ENCODE measurements at places on chromosomes 1 and 21.

GRCh38 chr1:166145499-166145898 lies 21.3 kb downstream of the FAM78B start:
- no peak for DNase-seq

- no peak for DNase-seq
Measured at GRCh38 chr1:43007377-43008114, 48.9 kb upstream of the SLC2A1 start.

DNA sequence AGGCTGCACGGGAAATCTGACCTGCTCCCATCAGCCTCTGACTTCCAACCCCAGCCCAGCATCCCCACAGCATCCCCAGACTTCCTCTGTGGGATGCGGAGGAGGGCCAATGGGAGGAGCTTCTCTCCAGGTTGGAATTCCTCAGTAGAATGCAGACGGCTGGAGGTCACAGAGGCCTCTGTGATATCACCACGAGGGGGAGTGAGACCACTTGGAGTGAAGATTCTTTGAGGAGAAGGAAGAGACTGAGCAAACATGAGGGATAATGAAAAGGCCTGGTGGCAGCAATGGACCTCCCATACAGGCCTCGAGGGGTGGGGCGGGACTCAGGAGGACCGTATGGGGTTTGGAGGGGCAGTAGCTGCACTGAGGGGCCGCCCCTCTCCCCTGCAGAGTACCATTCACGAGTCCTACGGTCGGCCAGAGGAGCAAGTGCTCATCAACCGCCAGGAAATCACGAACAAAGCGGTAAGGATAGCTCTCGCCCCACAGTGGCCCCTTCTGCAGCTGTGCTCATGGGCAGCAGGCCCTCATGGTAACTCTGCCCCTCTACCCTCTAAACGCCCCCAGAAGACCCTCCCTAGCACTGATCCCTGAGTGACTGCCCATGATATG lies at the start of gene CATSPER4:
TSS of gene CATSPER4 (plus strand) at position 230 of the 615 bp plus-strand sequence. CDS start at position 256, 26 bp downstream.
- DNase-seq: no peak

- no peak for DNase-seq
Measured at GRCh38 chr1:183517401-183517800, 45.1 kb downstream of the SMG7 start.

GRCh38 chr1:157955857-157956256 lies 37.6 kb upstream of the KIRREL1 start:
- no peak for DNase-seq

DNA sequence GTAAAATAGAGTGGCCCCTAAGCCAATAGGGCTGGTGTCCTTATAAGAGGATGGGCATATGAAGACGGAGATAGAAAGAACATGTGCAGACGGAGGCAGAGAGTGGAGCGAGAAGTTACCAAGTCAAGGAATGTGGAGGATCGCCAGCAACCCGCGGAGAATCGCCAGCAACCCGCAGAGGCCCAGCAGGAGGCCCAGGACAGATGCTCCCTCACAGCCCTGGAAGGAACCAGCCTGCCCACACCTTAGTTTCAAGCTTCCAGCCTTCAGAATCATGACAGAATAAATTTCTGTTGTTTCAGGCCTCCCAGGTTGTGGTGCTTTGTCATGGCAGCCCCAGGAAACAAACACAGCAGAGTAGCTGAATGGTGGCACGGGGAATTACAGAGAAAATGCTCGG lies 9.6 kb downstream of the CLDN14 start:
- no peak for DNase-seq

DNA sequence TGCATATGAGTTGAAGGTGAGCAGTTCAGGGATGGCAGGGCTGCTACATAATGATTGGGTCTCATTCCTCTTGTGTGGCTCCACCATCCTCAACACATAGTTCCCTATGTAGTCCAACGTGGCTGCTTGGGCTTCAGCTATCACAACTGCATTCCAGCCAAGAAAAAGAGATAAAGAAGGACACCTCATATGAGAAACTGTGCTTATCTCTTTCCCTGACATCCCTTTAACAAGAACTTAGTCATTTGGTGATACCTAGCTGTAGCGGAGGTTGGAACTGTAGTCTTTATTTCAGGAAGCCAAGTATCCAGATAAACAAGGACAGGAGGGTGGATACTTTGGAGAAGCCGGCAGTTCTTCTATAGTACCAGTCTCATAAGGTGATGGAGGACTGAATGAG lies 42.7 kb upstream of the DNASE2B start:
- DNase-seq: no peak

DNA sequence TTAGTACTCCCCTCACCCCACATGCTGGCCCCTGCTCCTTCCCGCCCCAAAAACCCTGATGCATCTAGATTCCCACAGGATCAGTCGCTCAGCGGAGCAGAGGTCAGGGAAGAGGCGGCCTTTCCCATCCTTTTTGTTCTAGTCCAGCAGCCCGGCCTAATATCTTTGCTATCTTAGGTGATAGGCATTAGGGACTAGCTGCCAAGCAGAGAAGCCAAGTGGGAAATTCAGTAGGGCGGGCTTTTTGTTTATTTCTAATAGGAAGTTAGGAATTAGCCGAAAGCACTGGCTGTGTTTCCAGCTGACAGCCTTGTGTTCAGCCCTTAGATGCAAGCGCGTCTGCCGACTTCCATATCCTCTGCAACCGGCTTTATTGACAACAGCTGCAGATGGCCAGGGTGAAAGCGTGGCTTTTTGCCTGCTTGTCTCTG lies 59.0 kb upstream of the BCAR3 start:
- DNase-seq: no peak

- peak; percentile 8 for DNase-seq
Measured at GRCh38 chr1:206866062-206866461, 639 bp downstream of the IL20 start.

GRCh38 chr1:153354515-153355193 lies 3.0 kb upstream of the S100A9 start:
- DNase-seq: no peak

DNA sequence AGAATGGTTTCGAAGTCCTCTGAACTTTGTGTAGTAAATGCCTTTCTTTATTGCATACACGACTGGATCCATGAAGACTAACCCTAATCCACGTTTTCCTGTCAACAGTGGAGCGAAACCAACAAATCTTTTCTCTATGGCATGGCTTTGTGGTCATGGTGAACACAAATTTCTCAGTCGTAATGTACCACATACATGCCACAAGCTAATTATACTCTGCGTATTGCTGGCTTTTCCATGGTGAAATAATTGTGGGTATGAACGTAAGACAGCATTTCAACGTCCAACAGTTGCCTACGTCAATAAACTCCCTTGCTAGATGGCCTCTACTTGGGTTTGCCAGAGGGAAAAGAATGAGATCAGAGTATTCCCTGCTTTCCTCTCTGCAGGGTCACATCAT lies 27.5 kb downstream of the INTS7 start:
- no peak for DNase-seq

GRCh38 chr1:230293390-230293700 lies 132.8 kb downstream of the PGBD5 start:
- DNase-seq: no peak

DNA sequence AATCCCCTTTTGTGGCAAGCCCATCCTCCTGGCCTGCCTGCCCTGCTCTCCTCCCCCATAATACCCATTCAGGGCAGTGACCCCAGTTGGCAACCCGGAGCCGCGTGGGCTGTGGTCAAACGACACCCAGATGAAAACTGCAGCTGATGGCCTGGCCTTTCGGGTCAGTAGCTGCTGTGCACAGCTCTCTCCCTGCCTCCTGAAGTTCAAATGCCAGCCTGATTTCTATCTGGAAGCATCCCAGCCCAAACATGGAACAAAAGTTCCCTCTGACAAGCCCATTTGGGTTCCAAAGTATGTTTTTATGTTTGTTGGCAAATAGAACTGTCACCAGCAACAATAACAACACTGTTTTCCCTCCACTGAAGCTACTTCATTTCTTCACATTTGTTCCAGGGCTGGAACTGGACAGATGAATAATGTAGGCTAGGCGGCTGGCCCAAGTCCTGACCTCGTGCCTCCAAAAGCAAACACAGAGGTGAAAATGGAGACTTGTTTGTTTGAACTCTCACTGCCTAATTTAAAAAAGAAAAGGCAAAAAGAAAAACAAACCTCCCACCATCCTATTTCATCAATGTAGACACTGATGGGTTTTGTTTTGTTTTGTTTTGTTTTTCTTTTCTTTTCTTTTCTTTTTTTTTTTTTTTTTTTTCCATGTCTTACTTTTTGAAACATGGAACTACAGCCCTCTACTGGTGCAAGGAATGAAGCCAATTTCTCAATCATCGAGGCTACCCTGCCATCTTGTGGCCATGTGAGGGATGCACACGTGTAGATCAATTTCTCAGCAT lies 179.0 kb downstream of the ADSS2 start:
- peak; percentile 92 for DNase-seq

DNA sequence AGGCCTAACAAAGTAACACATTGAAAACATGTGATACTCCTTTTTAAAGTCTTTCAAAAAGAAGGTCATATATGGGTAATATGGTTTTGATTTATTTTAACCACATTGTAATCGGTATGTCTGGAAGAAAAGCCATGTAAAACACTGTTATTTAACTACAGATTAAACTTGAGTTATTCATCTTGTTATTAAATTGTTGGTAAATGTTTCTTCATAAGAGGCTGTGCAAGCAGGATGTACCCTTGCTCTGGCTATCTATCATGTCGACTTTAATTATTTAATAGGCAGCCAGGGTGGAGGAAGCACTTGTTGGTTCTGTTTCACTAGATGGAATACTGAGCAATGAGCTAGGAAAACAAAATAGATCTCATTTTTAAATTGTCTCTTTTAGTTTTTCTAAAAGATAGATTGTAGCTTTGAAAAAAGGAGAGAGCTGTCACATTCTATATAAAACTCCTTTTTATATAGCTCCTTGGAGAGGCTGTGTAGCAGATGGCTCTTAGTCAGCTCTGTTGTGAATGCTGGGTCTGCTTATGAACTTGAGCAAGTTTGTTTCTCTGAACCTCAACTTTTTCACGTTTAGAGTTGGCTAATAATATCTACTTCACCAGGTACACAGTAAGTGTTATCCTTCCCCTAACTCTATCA lies 39.5 kb downstream of the LRRC8B start:
- DNase-seq: peak; percentile 54

- DNase-seq: peak; percentile 98
Measured at GRCh38 chr1:183841950-183842794, 37.3 kb downstream of the RGL1 start.

DNA sequence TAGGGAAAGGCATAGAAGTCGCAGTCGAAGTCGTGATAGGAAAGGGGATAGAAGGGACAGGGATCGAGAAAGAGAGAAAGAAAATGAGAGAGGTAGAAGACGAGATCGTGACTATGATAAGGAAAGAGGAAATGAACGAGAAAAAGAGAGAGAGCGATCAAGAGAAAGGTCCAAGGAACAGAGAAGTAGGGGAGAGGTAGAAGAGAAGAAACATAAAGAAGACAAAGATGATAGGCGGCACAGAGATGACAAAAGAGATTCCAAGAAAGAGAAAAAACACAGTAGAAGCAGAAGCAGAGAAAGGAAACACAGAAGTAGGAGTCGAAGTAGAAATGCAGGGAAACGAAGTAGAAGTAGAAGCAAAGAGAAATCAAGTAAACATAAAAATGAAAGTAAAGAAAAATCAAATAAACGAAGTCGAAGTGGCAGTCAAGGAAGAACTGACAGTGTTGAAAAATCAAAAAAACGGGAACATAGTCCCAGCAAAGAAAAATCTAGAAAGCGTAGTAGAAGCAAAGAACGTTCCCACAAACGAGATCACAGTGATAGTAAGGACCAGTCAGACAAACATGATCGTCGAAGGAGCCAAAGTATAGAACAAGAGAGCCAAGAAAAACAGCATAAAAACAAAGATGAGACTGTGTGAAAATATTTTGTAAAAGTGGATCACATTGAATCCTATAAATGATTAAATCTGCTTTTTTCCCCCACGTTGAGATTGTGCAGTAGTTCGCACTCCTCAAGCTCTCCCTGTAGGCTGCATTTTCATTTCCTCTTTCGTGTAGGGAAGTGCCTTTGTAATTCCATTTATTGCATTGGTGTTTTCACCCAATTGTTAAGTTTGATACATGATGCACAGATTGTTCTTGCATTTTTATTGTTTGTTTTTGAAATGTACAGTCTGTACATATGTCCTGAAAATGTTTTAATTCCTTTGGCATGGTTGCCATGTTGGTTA lies 7.5 kb downstream of the PRPF38B start:
- DNase-seq: no peak

DNA sequence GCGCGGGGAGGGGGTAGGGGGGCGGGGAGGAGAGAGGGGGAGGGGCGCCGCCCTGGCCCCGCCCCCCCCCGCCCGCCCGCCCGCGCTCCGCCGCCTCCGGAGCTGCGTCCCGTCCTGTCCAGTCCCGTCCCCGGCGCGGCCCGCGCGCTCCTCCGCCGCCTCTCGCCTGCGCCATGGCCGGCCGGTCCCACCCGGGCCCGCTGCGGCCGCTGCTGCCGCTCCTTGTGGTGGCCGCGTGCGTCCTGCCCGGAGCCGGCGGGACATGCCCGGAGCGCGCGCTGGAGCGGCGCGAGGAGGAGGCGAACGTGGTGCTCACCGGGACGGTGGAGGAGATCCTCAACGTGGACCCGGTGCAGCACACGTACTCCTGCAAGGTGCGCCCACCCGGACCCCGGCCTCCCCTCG lies at the start of gene AGRN:
TSS of gene AGRN (plus strand) at position 121 of the 405 bp plus-strand sequence. CDS start at position 174, 53 bp downstream.
- DNase-seq: no peak

DNA sequence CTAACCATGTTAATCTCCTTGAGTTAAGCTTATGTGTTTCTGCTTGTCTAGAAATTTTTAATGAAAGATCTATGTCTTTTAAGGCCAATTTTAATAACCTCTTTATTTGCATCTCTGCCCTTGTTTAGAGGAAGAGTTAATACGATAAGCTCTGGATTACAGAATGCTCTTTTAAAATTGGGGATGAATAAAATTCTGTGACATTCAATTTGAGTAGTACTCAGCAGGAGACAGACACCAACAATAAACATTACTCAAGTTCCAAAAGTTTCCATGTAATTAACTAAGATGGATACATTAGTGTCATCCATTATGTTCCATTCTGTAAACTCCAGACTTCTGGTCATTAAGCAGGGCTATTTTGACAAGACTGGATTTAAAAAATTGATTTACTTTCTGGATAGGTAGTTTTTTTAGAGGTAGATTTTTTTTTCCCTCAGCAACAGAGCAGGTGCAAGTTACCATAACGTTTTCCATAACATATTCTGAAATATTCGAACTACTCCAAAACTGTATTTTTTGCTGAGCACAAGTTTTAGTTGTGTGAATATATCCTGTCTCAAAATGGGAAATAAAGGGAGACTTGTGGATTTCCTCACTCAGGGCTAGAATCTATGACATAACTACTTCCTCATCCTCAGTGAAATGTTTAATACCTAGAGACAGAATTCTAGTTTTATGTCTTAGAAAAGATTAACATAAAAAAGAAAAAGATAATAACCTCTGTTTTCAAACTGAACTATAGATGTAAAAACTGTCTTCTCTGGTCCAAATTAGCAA lies 221.7 kb downstream of the NEGR1 start:
- no peak for DNase-seq

- DNase-seq: no peak
Measured at GRCh38 chr1:59997479-59998115, 71.0 kb upstream of the CYP2J2 start.

- peak; percentile 3 for DNase-seq
Measured at GRCh38 chr21:28099001-28099705, 893.5 kb downstream of the LTN1 start.

DNA sequence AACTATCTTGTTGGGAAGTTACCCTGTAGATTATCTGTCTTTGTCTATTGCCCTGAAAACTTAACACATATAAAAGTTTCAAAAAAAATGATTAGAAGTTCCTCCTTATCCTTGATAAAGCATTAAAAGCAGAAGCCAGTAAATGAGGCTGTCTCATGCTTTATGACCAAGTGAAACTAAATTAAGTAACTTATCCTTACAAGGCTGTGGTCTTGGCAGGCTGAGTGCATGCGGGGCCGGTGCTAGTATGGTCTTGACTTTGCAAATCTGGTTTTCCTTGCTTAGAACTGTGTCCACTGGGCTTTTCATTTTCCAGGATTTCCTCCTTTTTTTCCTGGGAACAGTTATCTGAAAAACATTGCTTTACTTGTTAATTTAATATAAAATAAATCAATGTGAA lies 43.1 kb downstream of the PCNX2 start:
- DNase-seq: no peak
